Activated T-helper 9 cell treated with anti-CD3 and anti-CD28 coated beads, Interleukin-2, amount 50 U/mL, for 16 hours (primary cell): ENCODE measurements at places on chromosomes 6 and 20.

DNA sequence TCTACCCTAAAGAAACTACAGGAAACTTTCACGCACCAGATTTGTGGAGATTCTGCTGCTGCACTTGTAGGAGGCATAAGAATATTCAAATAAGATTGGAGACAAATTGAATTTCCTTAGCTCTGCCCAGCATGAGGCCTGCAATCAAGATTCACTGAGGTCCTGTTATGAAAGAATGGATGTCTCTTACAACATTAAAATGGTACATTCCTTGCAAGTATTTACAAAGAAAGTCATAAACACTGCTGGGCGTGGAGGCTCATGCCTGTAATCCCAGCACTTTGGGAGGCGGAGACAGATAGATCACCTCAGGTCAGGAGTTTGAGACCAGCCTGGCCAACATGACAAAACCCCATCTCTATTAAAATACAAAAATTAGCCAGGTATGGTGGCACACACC, 74.0 kb upstream of the MAP3K4 start:
- DNase-seq: no peak

DNA sequence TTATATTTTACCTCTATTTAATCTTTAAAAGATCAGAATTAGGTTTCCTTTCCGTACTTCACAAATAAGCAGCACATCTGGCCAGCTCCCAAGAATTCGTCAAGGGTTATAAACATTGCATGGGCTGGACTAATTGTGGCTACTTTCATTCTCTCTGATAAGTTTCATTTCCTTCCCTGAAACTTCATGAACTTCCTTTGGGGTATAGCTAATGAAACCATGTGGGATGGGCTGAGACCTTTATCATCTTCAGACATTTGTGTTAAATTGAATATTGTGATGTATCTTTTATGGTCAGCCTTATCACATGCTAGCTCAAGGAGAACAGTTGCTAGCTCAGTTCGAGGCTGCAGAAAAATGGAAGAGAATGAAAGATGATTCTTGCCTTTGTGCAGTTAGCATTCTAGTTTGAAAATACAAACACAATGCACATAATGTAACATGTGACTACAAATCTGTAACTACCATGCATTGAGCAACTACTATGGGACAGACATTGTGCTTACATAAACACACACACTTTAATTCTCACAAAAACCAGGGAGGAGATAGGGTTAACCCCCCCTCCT, 1.7 kb upstream of the GMPR start:
- no peak for DNase-seq

- no peak for DNase-seq
These were observed 26.9 kb downstream of the AKIRIN2 start for GRCh38 chr6:87675004-87675681.

GRCh38 chr20:59017493-59018231, 1.6 kb upstream of the TUBB1 start:
- no peak for DNase-seq

- no peak for DNase-seq
These were observed 211.5 kb upstream of the FOXA2 start for GRCh38 chr20:22795871-22796270.

GRCh38 chr20:17972121-17972520, 3.3 kb downstream of the MGME1 start:
- DNase-seq: no peak

- no peak for DNase-seq
These were observed 472.9 kb upstream of the ZNF337 start for GRCh38 chr20:26169506-26169905.
